Spleen (tissue), 13 donors: ENCODE measurements at places on chromosomes 6 and 20. TPM values are rescaled to one million over a fixed set of nuclear protein-coding genes. Genes with fewer than 3 reads are reported as not detected.

GRCh38 chr6:10588562-10589428, 67.6 kb downstream of the GCNT2 start:
- no peak overlapping the region for H3K4me3 ChIP-seq
- H3K27me3 ChIP-seq = no peaks in the 10 kb centered on the region
- DNase-seq = no peak
- no peaks in the 10 kb centered on the region for H3K36me3 ChIP-seq
- no peak overlapping the region for H3K27ac ChIP-seq
- H3K4me1 ChIP-seq = no peaks in the 10 kb centered on the region

SMOC2 gene
- polyA plus RNA-seq = 1.8 TPM

DNA sequence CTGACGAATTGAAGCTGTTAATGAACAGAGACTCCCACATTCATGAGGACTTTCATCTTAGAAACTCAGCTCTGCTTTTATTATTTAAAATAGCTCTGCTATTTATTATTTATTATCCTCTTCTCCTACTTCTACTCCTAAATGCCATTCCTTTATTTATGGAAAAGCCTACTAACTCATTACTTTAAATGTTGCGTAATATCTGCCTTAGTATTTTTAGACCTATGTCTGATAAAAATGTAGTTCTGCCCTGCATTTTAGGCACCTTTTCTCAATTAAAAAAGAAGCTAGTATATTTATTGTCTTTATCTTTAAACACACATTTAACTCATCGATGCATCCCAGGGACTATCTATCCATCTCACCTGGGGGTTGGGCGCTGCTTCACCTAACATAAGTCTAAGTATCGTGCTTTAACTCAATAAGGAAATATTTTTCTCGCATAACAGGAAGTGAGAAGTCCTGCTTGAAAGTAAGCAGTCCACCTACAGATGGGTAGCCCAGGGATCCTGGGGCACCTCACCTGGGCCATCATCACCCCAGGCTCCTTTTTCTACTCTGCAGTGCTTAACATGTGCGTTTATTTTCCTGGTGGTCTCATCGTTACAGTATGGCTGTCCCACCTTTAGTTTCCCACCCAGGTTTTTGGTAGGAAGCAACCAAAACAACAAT, 31.3 kb upstream of the FAM184A start:
- no peak for DNase-seq
- H3K4me3 ChIP-seq = no peak overlapping the region
- no peak overlapping the region for H3K27ac ChIP-seq
- no peaks in the 10 kb centered on the region for H3K4me1 ChIP-seq
- no peaks in the 10 kb centered on the region for H3K36me3 ChIP-seq

GRCh38 chr20:64245746-64246595, 9.6 kb upstream of the PCMTD2 start:
- no peak overlapping the region for H3K4me3 ChIP-seq
- no peak overlapping the region for H3K27ac ChIP-seq
- H3K4me1 ChIP-seq = no peaks in the 10 kb centered on the region
- no peaks in the 10 kb centered on the region for H3K36me3 ChIP-seq

- H3K36me3 ChIP-seq = no peaks in the 10 kb centered on the region
- DNase-seq = no peak
- H3K27ac ChIP-seq = no peak overlapping the region
- H3K4me1 ChIP-seq = no peaks in the 10 kb centered on the region
- H3K4me3 ChIP-seq = no peak overlapping the region
Measured at GRCh38 chr6:113375950-113376846, 480.9 kb upstream of the MARCKS start.

DNA sequence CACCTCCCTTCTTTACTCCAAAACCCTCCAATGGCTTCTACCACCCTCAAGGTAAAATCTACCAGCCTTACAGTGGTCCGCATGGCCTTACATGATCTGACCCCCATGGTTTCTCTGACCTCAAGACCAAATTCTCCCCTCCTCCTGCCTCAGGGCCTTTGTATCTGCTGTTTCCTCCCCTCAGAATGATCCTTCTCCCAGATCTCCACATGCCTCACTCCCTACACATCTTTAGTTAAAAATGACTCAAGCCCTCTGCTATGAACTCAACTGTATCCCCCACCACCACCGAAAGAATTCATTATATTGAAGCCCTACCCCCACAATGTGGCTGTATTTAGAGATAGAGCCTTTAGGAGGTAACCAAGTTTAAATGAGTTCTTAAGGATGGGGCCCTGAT, 4.1 kb downstream of the SLC23A2 start:
- H3K27ac ChIP-seq = no peak overlapping the region
- no peak overlapping the region for H3K4me3 ChIP-seq
- H3K27me3 ChIP-seq = no peaks in the 10 kb centered on the region
- H3K36me3 ChIP-seq = no peaks in the 10 kb centered on the region
- peaks cover 47% of the 10 kb centered on the region for H3K4me1 ChIP-seq

FAM120B gene
- polyA plus RNA-seq = 7.6 TPM

KCNK16 gene
- not detected for polyA plus RNA-seq

DNA sequence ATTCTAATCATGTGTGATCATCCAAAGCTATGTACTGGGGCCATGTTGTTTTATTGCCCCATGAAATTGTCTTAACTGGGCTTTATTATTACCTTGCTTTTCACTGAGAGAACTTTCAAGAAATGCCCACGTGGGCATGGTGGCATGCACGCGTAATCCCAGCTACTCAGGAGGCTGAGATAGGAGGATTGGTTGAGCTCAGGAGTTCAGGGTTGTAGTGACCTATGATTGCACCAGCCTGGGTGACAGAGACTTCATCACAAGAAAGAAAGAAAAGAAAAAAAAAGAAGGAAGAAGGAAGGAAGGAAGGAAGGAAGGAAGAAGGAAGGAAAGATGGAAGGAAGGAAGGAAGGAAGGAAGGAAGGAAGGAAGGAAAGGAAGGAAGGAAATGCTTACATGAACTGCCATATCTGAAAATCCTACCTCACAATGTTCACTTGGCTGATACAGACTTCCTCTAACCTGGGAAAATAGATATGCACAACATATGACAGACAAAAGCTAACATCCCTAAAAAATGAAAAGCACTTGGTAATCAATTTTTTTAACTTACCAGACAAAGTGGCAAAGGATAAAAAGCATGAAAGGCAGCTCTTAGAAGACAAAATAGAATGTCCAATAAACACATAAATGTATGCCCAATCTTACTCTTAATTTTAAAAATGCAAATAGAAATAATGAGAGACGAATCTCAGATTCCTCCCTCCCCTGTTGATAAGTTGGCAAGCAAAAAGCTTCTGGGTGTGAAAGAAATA, 25.5 kb upstream of the TMEM244 start:
- no peak overlapping the region for H3K27ac ChIP-seq
- H3K4me3 ChIP-seq = no peak overlapping the region
- peaks cover 6% of the 10 kb centered on the region for H3K4me1 ChIP-seq

DNA sequence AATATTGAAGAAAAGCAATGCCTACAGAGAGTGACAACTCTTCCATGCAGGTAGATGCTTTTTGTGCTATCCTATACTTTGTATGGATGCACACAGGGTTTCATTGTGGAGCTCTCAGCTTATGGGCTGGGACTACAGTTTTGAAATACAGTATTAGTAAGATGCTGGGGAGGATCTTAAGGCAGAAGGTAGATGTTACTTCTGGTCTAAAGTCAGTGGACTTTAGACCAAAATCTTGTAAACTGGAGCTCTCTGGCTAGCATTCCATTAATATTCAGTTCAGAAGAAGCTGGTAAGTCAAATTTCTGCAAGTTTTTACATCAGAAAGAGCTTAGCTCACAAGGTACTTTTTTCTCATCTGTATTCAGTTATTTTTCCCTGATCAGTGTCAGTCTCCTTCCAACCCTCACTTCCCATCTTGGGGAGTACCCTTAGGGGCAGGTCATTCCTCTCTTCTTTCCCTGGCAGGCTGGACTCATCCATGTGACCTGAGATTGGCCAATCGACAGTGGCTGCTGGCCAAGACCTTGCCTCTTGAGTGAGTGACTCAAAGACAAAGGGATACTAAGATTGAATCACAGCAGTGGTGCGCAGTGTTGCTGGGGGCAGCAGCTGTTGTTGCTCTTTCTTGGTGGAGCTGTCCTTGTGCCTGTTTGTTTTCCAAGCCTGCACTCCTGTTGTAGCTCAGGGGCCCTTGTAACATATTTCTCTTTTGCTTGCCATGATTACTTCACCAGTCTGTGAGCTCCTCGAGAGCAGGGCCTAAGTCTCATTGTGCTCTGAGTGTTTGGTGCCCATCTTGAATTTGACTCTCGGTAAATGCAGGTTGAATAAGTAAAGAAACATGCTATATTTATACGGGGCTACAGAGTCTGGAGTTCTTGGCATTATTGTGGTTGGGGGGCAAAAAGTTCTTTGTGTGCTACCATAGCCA, 2.8 kb upstream of the PHF20 start:
- no peak overlapping the region for H3K4me3 ChIP-seq
- peak; percentile 92 for DNase-seq
- H3K27me3 ChIP-seq = no peaks in the 10 kb centered on the region
- peaks cover 62% of the 10 kb centered on the region for H3K4me1 ChIP-seq
- H3K27ac ChIP-seq = peak overlapping the region; percentile 86

- H3K27ac ChIP-seq = no peak overlapping the region
- no peaks in the 10 kb centered on the region for H3K4me1 ChIP-seq
- no peaks in the 10 kb centered on the region for H3K36me3 ChIP-seq
Measured at GRCh38 chr6:70390067-70390466, 23.2 kb upstream of the FAM135A start.

- no peak overlapping the region for H3K4me3 ChIP-seq
- H3K27ac ChIP-seq = no peak overlapping the region
- no peaks in the 10 kb centered on the region for H3K27me3 ChIP-seq
- H3K4me1 ChIP-seq = peaks cover 36% of the 10 kb centered on the region
Measured at GRCh38 chr6:149050160-149050559, 267.4 kb upstream of the TAB2 start.

XKR7 gene
- 0.03 TPM for polyA plus RNA-seq

- H3K4me3 ChIP-seq = no peak overlapping the region
- no peaks in the 10 kb centered on the region for H3K36me3 ChIP-seq
- no peak for DNase-seq
- no peaks in the 10 kb centered on the region for H3K4me1 ChIP-seq
Measured at GRCh38 chr6:56025795-56026194, 150.4 kb upstream of the BMP5 start.

RGS17 gene
- polyA plus RNA-seq = not detected

L3MBTL1 gene
- polyA plus RNA-seq = 5.5 TPM

ENPP5 gene
- 5.0 TPM for polyA plus RNA-seq

- no peak for DNase-seq
- no peak overlapping the region for H3K27ac ChIP-seq
- no peaks in the 10 kb centered on the region for H3K36me3 ChIP-seq
- H3K27me3 ChIP-seq = no peaks in the 10 kb centered on the region
- H3K4me3 ChIP-seq = no peak overlapping the region
- H3K4me1 ChIP-seq = no peaks in the 10 kb centered on the region
Measured at GRCh38 chr6:3210024-3210610, 17.3 kb downstream of the TUBB2B start.

GRCh38 chr6:54194067-54194466, 82.8 kb downstream of the MLIP start:
- H3K36me3 ChIP-seq = no peaks in the 10 kb centered on the region
- no peak overlapping the region for H3K27ac ChIP-seq
- H3K4me3 ChIP-seq = no peak overlapping the region

DNA sequence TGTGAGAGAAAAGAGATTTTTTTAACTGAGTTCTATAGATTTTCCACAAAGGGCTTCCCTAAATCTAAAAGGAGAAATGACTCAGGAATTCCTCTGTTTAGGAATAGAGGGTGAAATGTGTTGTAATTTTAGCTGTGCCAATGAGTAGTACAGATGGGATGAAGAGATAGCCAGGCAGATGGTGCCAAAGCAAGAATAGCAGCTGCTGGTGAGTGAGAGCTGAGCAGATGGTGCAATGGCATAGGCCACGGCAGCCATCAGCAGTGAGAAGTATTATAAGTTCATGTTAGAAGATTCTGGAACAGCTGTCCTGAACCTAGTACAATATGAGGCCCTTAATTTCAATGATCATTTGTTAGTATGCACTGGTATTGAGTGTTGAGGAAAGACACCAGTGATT, 40.2 kb upstream of the CRISP1 start:
- H3K27me3 ChIP-seq = no peaks in the 10 kb centered on the region
- no peaks in the 10 kb centered on the region for H3K36me3 ChIP-seq
- DNase-seq = no peak
- H3K27ac ChIP-seq = no peak overlapping the region
- no peak overlapping the region for H3K4me3 ChIP-seq

TPD52L1 gene
- polyA plus RNA-seq = 3.0 TPM

- H3K36me3 ChIP-seq = no peaks in the 10 kb centered on the region
- H3K27ac ChIP-seq = no peak overlapping the region
- H3K27me3 ChIP-seq = no peaks in the 10 kb centered on the region
- no peak for DNase-seq
- no peak overlapping the region for H3K4me3 ChIP-seq
Measured at GRCh38 chr6:2132416-2132815, 113.0 kb downstream of the GMDS start.

DNA sequence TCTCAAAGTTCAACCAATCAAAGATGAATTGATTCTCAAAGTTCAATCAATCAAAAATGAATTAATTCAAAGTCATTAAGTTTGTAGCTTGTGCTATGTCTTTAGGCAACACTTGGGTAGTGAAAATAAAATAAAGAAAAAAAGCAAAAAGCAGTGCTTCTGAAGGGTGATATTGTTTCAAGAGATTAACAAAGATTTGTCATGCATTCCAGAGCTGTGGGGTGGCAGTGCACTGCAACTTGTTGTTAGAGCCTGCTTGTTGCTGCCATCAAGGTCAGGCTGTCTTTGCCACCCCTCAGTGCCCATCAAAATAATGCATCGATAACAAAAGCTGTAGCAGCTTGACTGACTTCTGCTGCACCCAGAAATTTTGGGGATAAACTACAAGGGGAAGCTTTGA, 128.6 kb downstream of the RNF144B start:
- H3K4me3 ChIP-seq = no peak overlapping the region
- H3K27ac ChIP-seq = no peak overlapping the region
- no peak for DNase-seq

DNA sequence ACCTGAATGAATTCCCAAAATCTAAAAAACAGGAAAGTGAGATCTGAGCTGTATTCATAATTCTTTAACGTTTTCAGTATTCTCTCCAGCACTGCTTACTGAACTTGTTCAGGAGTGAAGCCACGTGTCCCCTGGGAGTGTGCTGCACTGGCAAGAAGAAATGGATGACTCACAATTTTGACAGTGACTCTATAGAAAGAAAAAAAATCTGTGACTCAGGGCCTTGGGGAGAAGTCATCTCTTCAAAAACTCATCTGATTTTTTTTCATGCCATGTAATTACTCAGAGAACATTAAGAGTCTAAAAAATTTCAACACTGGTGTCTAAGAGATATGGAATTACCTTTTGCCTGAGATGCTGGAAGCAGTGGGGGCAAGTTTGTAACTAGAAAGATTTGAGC, 39.7 kb downstream of the ANKEF1 start:
- peaks cover 14% of the 10 kb centered on the region for H3K27me3 ChIP-seq
- no peak overlapping the region for H3K4me3 ChIP-seq
- H3K27ac ChIP-seq = no peak overlapping the region
- DNase-seq = no peak
- H3K4me1 ChIP-seq = no peaks in the 10 kb centered on the region

GRCh38 chr6:101550451-101550850, 156.9 kb downstream of the GRIK2 start:
- H3K27me3 ChIP-seq = no peaks in the 10 kb centered on the region
- H3K36me3 ChIP-seq = no peaks in the 10 kb centered on the region
- no peak for DNase-seq
- no peak overlapping the region for H3K27ac ChIP-seq

C20orf144 gene
- polyA plus RNA-seq = 0.09 TPM
